ENCODE measurements at places on chromosomes 2 and 18. TPM values are rescaled to one million over a fixed set of nuclear protein-coding genes. Genes with fewer than 3 reads are reported as not detected.

DNA sequence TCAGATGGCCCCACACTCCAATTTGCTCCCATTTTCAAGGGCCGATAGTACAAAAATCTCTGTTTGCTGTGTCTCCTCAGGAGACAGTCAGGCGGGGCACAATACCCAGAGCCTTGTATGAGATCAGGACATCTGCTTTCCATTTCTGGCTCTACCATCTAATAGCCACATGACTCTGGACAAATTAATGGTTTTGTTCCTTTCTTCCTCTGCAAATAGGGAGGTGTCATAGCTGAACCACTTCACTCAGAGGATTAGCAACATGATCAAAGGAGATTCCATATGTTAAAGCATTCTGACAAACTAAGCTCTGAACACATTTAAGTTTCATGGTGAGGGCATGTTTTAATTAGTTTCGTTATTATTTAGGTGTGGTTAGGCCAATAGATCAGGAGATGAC is 602.1 kb upstream of the SYT4 start:
- DNase-seq, result no peak

DNA sequence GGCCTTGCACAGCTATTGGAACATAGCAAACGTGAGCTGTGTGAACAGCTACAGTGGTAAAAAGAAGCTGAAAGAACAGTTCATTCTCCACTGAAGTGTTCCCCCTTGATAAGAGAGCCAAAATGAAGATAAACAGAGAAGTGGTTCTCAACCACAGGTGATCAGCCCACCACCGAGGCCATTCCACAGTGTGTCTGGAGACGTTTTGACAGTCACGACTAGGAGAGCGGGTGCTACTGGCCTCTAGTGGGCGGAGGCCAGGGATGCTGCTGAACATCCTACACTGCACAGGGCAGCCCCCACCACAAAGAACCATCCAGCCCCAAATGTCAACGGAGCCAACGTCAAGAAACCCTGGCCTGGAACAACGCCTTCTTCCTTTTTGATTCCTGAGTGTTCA is 38.4 kb downstream of the ADCY3 start:
- no peak for DNase-seq

DNA sequence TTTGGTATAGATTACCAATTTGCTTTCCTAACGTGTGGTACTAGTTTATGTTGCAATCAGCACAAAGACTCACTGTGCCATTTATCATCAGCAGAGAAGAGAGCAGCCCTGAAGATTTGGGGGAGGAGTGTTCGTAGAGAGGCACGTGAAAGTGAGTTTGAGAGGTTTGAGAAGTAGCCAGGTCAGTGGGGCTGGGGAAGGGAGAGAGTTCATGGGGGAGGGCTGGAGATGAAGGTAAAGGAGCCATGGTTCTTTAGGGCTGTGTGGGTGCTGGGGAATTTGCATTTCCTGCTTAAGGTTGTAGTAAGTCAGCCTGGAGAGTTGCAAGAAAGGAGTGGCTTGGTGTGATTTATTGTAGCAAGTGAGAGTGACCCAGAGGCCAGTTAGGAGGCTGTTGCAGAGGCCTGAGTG is 172.1 kb downstream of the NEDD4L start:
- DNase-seq, result no peak

GRCh38 chr2:103176294-103176915 is 414.6 kb downstream of the TMEM182 start:
- DNase-seq, result no peak

Gene HAAO
- polyA plus RNA-seq, result 38.4 TPM

Gene BOLA3
- polyA plus RNA-seq, result 27.5 TPM

GRCh38 chr2:189541591-189541990 is 39.0 kb downstream of the SLC40A1 start:
- no peak for DNase-seq

DNA sequence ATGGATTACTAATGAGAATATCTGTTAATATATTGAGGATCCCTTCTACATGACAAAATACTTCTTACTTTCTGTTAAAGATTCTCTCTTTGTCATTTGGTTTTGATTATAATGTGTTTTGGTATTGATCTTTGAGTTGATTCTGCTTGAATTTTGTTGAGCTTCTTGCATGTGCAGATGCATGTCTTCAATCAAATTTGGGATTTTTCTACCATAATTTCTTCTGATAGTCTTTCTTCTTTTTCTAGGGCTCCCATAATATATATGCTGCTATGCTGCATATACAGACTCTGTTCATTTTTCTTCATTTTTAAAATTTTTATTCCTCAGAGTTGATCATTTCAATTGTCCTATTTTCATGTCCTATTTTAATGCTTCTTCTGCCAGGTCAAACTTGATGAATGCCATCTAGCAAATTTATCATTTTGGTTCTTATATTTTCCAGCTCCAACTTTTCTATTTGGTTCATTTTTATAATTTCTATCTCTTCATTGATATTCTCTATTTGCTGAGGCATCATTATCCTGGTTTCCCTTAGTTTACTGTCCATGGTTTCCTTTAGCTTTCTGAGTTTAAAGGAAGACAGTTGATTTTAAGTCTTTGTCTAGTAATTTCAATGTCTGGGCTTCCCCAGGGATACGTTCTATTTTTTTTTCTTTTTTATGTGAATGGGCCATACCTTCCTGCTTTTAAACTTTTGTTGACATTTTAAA is 244.7 kb downstream of the WDPCP start:
- no peak for DNase-seq

GRCh38 chr2:189613650-189614420 is 33.2 kb upstream of the SLC40A1 start:
- no peak for DNase-seq

DNA sequence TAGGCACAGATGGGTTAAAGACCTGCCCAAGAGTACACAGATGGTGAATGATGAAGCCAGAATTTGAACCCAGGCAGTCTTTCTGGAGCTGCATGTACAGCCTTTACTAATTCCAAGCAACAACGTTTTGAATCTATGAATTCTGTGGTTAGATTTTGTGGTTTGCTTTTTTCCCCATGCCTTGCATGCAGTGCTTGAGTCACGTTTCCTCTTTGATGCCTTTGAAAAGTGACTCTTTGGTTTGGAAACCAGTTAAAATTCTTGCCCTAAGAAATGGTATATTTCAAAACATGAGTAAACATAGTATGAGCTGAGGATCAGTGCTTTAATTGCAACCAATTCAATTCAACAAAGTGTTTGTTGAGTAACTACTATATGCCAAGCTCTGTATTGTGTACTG is 48.2 kb upstream of the PPM1B start:
- DNase-seq, result no peak

DNA sequence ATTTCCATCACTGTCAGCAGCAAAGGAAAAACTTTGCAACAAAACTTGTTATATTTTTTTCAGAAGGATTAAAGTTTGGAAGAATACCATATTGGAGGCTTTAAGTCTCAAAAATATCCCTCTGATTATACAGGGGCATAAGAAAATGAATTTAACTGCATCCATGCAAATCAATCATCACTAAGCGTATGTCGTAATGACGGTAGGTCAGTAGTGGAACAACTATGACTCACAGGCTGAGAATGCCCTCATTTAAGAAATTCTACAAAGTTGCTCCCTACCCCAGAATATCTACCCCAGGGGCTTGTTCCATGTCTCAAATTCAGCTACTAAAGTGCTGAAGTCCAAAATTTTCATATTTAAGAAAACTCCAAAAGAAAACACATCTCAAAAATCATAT is 12.5 kb upstream of the NAB1 start:
- DNase-seq, result no peak

- DNase-seq, result no peak
These were observed 219.0 kb downstream of the ANAPC1 start for GRCh38 chr2:111665011-111665410.

Gene COA5
- 79.5 TPM for polyA plus RNA-seq

DNA sequence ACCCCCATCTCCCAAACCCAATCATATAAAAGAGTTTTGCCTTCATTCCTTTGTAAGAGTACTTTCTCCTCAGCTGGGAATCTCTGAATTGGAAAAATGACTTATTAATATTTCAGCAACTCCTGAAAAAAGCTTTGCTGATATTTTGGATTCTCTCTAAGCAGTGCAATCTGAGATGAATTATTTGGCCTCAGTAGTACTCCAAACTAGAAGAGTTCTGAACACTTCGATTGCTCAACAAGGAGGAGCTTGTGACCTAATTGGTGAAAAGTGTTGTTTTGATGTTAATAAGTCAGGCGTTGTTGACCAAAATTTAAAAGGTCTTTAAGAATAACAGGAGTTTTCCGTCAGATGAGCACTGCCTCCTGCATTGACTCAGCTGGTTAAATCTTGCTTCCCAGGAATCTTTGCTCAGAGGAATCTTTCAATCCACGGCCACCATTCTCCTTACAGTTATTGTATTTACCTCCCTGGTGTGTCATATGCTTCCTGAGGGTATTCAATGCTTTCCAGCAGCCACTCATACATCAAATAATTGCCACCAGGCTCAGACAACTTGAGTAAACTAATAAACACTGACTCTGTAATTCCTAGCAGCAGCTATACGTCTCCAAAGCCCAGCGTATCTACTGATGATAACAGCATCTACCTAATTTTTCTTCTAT is 24.5 kb upstream of the LIPG start:
- no peak for DNase-seq

DNA sequence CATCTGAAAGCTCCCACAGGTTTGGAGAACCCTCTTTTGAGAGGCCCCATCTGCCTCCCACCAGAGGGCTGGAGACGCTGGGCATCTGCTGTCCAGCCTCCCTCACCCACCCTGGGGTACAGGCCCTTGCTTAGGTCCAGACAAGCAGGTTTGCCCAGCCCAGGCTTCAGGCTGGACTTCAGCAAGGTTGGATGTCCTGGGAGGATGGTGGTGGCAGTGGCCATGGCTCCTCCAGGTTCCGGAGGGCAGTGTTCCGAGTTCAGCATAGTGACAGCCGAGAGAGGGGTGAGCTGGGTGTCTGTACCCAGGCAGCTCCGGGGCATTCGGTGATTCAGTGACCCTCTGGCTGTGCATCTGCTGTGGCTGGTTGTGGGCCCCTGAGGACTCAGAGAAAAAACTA is 58.2 kb upstream of the HDAC4 start:
- DNase-seq, result no peak

- DNase-seq, result no peak
These were observed 12.7 kb downstream of the ABCB11 start for GRCh38 chr2:169018390-169018789.

DNA sequence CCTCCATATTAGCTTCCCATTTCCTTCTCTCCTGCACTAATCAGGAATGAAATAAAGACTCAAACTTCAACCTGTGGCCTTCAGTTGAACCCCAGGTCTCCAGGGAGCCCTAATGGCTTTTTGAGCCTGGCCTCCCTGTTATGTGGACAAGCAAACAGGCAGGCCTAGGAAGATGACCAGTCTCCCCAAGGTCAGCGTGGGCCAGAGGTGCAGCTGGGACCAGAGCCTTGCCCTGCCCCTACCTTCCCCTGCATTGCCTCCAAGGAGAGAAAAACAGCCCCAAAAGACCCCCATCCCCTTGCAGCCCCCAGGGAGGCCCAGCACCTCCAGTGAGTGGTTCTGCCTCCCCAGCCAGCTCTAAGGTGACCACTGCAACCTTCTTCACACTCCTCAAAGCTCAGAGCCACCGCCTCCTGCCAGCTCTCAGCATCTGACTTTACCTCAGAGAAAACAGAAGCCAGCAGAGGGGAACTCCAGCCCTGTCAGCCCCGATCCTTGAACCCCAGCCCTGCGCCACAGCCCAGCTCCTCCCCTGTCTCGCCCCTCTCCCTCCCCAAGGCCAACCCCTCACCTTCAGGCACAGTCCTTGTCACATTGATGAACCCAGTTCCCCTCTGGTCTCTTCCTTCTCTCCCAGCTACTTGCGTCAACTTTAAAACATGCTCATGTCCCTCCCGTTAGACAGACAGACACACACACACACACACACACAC is 59.5 kb upstream of the ID2 start:
- no peak for DNase-seq

- no peak for DNase-seq
These were observed 25.0 kb downstream of the METTL21A start for GRCh38 chr2:207600231-207600630.

DNA sequence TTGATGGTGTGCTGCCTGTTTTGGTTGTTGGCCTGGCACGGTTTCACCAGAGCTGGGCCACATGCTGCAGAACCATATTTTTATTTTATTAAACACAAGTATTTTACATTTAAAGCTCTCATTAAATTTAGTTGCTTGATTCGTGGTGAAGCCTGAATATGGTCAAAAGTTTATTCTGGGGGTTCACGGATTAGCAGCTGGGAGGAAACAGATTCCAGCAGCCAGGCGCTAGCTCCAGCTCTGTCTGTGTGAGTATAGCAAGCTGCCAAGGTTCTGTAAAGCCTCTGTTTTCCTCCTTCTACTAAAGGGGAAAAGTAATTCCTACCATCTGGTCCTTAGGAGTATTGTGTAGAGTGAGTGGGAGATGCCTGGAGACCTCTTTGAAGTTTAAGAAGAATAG is 22.5 kb downstream of the GATA6 start:
- no peak for DNase-seq

GRCh38 chr18:31154181-31154580 is 8.5 kb downstream of the DSC1 start:
- DNase-seq, result no peak

Gene KLHL41
- polyA plus RNA-seq, result 1.2 TPM

GRCh38 chr2:25438793-25439192 is 97.1 kb upstream of the DNMT3A start:
- no peak for DNase-seq

GRCh38 chr18:7945882-7946281 is 378.8 kb downstream of the PTPRM start:
- DNase-seq, result no peak

Gene TMEM87B
- polyA plus RNA-seq, result 24.6 TPM

GRCh38 chr2:197760293-197760657 is 24.8 kb downstream of the BOLL start:
- DNase-seq, result no peak

Gene AFF3
- 16.2 TPM for polyA plus RNA-seq
